Stimulated activated CD8-positive, alpha-beta memory T cell treated with anti-CD3 and anti-CD28 coated beads, Interleukin-4, amount 100 ng/mL, for 48 hours (primary cell): ENCODE measurements at places on chromosomes 1 and 21.

DNA sequence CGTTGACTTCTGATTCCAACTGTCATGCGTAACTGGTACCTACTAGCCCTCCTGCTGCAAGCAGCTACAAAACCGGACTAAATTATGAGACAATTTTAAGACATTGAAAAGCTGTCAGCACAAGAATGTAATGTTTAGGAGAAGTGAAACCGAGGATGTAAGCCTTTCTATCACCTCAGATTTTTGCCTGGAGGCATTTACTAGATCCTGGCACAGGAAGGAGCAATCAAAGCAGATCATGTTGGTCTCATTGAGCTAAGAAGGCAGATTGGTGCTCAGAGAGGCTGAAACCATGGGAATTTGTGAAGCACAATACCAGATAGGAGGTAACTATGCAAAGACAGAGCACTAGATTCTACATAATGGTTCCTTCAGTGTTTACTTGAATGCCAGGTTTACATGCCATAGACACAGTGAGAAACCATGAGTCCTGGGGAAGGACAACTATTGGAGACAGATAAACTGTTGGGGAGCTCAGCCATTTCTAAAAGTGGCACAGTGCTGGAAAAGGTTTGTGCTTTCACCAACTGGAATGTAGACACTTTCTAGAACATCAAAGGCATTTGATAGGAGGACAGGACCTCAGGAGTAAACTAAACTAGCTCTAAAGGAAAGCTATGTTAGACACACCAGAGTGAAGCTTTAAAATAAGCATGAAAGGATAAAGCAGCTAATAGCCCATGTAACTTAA is 179.4 kb downstream of the LYPLAL1 start:
- DNase-seq = no peak

DNA sequence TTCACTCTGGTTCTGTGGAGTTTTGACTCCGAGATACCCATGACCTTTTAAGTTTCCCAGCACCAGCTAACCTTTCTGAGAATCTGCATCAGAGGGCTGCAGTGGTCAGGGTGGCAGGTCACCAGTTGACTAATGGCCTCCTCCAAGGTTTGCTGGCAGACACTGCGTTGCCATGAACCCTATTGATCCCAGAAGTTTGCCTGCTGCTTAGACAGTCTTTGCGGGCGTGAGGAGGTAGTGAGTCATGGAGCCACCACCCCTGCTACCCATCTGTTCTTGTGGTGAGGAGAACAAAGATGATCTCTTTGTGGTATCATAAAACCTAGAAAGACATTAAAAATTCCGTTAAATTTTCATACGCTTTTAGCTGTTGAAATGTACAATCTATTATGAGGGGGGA is 180.4 kb downstream of the FGGY start:
- peak; percentile 71 for DNase-seq

DNA sequence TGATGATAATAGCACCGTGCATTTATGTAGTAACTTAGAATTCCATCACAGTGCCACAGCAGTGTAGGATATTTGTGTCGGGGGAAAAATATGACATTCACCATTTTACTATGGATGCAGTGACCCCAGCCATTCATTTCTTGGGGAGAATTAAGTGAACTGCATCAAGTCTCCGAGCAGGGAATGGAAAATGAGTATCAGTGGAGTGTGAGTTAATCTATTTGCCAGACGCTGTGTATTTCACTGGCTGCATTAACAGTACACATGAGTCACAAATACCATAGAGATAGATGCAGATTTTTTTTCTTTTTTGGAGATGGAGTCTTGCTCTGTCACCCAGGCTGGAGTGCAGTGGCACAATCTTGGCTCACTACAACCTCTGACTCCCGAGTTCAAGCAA is 33.8 kb upstream of the SLC45A1 start:
- DNase-seq = no peak

- no peak for DNase-seq
Observed at GRCh38 chr1:60376196-60376595, 302.6 kb upstream of the C1orf87 start.

GRCh38 chr1:39395357-39395831 is 96.0 kb upstream of the BMP8A start:
- no peak for DNase-seq

DNA sequence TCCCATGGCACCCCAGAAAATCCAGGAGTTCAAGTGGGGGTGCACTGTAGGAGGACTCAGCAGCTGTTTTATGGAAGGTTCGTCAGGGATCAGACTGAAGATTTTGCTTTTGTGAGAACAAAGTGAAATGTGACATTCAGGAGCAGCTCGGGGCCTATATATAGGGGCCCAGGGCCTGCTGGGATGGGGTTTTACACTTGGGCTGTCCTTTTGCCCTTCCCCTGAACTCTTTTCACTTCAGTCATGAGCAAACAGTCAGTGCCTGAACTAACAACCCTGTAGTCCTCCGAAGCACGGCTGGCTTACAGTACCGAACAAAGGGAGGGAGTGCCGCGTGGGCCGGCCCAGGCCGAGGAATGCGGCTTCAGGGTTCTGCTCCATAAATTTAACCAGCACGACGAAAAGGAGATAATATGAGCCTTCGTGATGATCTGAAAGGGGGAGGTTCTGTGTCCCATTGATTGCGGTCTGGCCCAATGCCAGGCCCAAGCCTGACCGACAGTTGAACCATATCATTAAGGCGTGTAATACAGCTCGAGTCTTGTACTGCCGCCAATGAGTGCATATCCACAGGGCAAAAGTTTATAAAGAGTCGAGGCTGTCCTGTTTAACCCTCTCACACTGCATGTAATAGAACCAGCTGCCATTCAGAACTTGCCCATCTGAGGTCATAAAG is 139.9 kb downstream of the DHRS3 start:
- DNase-seq = peak; percentile 36

DNA sequence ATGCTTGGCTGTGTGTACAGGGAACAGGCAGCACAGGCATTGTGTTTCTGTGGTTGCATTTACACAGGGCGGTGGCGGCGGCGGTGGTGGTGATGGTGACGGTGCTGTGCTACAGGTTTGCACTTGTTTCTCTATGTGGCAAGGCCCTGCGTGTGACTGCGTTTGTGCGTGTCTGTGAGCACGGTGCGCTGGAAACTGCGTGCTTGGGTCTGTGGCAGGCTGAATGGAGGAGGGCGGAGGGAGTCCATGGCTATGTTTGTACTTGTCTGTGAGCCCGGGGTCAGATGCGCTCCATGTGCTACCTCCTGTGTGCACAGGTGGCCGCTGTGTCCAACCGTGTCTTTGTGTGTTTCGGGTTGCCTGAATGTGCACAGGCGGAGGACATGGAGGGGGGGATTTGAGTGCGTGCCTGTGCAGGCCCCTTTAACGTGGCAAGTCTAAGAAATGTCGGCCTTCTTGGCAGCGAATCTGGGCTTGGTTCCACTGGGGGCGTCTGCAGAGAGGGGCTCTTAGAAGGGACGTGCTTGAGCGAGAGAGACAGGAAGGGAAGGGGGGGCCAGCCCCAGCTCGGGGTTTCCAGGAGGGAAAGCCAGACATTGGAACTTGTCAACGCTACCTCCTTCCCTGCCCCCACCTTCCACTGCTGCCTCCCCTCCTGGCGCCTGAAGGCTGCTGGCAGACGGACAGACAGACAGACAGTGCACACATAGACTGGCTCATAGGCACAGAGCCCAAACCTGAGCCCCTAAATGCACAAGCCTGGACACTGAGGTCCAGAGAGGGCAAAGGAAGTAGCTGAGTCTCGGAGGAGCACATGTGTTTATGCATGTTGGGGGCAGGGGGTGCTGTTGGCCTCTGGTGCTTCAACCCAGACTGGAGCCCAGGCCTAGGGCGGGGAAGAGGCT is 32.7 kb upstream of the WASF2 start:
- peak; percentile 80 for DNase-seq

- DNase-seq = no peak
Observed at GRCh38 chr1:233102341-233102740, 151.9 kb downstream of the NTPCR start.

- no peak for DNase-seq
Observed at GRCh38 chr1:99503276-99503747, 142.6 kb upstream of the PALMD start.

GRCh38 chr1:28512058-28512611 is 6.3 kb downstream of the RCC1 start:
- peak; percentile 64 for DNase-seq

- DNase-seq = peak; percentile 72
Observed at GRCh38 chr1:1206376-1206965, at the start of gene TNFRSF18. TNFRSF18 (minus strand) TSS chr1:1206592; CDS start chr1:1206571, 21 bp downstream.

DNA sequence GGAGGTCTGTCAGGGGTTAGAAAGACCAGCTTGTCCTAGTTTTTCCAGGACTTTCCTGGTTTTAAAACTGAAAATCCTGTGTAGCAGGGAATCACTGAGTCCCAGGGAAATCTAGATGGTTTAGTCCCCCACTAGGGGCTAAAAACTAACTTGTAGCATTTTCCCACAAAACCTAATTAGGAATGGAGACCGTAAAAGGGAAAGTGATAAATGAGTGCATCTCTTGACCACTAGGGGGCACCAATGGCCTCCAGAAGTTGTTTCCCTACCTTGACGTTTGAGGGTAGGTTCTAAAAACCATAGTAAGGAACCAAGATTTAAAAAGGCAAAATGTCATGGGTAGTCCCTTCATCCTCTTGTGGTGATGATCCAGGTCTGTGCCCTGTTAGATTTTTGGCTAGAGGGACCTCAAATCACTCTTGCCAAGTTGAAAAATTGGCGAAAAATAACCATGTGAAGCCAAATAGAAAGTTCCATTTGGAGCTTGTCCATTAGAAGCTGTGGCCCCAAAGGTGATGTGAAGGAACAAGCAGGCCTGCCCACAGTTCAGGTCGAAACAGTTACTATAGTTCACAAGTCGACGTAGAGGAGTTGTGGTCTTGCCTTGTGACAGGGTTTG is 24.5 kb downstream of the CLIC6 start:
- peak; percentile 53 for DNase-seq

DNA sequence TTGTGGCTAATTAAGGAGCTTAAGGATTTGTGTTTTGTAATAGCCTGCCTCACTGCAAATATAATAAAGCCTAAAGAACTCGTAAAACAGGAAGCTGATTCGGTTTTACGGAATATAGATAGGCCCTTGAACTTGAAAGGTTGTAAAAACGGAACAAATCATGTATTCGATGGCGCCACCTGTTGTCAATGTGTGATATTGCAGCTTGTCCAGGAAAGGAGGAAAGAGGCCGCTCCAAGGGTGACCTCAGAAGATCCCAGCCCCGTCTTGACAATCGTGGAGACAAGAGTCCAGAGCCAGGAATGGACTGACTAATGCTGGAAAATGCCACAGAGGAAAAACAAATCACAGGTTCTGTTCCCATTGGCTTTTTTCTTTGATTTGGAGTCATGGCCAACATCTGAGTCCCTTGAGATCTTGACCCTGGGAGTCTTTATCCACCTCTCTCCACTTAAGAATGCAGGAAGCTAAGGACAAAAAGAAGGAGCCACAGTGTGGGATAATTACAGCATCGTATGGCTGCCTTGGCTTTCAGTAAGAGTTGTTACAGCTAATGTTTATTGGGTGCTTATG is 7.0 kb upstream of the IGSF21 start:
- peak; percentile 74 for DNase-seq

GRCh38 chr21:34838956-34839820 is 170.4 kb downstream of the CLIC6 start:
- DNase-seq = no peak

DNA sequence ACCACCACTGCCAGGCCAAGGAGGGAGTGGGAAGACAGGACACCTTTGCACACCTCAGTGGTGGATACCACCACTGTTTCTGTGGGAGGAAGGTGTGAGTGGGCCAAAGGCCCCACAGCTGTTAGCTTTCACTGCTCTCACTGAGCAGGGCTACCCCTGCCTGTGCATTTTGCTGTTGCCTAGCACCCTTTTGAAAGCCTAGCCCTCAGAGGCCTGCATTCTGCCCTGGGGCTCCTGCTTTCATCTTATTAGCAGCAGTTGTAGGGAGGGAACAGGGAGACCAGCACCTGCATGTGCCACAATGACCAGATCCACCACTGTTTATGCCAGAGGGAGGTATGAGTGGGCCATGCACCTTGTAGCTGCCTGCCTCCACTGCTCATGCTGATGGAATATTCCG is 110.9 kb upstream of the C21orf91 start:
- DNase-seq = no peak

DNA sequence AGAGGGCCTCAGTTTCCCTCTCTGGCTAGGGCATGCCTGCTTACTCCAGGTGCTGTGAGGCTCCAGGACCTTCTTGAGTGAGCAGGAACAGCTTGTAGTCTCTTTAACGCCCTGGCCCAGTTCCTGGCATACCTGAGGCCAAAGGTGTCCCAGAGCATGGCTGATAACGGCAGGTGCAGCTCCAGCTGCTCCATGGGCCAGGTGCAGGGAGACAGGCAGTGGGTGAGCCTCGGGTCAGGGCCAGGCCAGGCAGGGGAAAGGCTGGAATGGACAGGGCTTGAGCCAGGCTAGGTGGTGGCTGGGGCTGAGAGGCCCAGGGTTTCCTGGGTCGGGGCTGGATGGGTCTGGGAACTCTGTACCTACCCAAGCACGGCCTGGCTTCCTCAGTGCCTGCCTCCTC is 18.3 kb downstream of the EDN2 start:
- no peak for DNase-seq
